ENCODE measurements at places on chromosomes 4 and X.

GRCh38 chr4:91256751-91257150 is 1047.0 kb upstream of the GRID2 start:
- DNase-seq: no peak

DNA sequence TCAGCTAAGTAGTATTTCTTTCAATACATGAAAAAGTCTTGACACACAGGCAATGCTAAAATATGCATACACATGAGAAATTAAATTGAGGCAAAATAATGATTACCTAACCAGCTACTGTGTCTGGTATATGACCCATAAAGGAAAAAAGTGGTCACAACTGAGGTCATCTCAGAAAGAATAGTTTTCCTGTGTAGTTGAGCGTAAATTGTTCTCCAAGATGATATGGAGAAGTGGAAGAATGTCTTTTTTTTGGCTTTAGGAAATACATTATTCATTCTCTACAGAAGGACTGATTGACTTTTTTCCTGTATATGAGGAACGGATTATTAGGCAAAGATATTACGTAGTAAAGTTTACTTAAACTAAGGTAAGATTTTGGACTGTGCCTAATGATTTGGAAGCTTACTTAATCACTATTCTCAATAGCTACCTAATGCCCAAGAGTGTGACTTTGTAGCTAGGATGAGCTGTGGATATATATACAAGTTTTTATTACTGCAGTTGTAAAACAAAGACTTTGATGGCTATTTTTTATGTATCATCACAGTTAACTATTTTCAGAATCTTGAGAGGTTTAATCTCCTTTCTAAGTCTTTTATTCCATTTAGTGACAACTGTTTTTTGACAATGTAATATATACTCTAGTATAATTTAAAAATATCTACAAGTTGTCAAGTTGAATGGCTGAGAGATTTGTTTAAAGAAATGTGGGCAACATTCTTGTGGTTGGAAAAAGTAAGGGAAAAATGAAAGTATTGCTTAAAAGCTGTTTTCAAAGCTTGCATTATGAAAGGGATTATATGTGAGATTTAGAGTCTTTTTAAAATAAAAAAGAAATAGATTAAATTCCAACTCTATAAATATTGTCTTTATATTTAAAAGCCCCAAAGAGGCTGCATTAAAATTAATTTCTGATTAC is 100.2 kb downstream of the PDLIM5 start:
- no peak for DNase-seq

DNA sequence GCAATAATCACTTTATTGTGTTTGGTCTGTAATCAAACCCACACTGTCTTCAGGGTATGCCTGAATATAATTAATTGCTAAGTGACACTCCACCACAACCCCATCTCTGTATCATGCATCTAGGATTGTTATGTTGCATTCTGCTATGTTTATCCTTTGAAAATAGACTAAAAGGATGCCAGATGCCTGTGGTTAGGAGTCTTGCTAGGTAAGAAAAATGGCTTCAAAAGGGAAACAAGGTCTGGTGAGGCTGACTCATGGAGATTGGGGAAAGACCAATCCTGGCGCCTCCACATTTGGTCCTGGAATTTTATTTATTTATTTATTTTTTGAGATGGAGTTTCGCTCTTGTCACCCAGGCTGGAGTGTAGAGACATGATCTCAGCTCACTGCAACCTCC is 360.5 kb upstream of the SLC7A11 start:
- DNase-seq: no peak

- no peak for DNase-seq
Observed at GRCh38 chrX:31708116-31708515, 636.3 kb upstream of the FTHL17 start.

- no peak for DNase-seq
Observed at GRCh38 chr4:55367084-55367722, 21.2 kb downstream of the SRD5A3 start.

DNA sequence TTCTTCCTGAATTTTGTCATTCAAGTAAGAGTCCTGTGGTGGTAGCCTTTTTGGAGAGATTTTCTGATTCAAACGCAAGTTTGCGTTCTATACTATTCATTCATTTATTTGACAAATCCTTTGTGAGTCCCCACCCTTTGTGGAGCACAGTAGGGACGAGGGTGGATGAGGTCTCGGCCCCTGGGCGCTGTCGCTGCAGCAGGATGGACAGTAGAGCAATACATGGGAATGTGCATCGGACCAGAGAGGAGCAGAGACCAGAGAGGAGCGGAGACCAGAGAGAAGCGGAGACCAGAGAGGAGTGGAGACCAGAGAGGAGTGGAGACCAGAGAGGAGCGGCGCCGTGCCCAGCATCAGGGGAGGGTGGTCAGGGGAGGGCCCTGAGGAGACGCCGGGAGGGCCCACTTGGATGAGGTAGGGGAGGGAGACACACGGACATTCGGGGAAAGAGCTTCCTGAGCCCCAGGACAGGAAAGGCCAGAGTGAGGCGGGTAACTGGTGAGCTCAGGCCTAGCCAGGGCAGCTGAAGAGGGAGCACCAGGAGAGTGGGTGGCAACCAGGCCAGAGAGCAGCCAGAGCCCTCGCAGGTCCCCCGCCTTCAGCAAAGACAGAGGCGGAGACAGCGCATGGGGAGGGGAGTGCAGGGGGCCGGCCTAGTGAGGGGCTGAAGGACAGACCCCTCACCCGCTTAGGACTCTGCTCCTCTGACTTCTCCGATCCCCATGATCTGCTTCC is 67.3 kb downstream of the NAT8L start:
- DNase-seq: no peak

GRCh38 chrX:48937054-48937907 is 18.5 kb upstream of the PIM2 start:
- peak; percentile 78 for DNase-seq

DNA sequence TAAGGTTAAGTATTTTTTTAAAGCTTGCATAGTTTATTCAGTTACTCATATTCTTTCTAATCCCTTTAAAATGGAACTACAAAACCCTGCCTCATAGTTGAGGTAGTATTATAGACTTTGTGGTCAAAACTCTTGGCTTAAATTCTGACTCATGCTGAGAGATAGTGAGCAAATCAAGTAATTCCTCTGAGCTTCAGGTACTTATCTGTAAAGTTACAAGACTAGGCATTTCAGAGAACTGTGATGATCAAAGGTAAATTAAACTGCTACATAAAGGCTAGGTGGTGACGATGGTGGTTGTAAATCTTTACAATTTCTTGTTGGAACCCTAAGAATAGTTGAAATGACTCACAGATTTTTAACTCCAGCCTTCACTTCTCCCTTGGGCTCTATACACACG is 3.2 kb upstream of the CLOCK start:
- no peak for DNase-seq

DNA sequence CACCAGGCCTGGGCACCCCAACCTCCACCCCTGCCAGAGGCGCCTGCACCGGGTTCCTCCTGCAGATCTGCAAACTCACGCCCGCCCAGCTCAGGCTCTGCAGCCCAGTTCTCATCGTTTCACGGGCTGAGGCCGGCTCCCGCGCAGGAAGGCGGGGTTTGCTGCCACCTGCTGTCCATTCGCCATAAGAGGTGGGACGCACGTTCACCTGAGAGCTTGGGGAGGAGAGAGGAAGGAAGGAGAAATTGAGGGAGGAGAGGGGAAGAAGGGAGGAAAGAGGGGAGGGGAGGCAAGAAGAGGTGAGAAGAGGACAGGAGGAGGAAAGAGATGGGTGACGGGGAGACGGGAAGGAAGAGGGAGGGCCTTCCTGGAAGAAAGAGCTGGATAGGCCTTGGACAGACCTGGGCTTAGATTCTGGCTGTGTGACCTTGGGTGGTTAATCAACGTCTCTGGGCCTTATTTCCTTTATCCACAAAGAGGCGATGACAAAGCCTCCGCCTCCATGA is 114.5 kb downstream of the ADRA2C start:
- DNase-seq: peak; percentile 58

GRCh38 chr4:96504386-96504785 is 664.5 kb downstream of the PDHA2 start:
- no peak for DNase-seq

- no peak for DNase-seq
Observed at GRCh38 chrX:20116087-20116576, 575 bp downstream of the MAP7D2 start.

GRCh38 chr4:150479657-150480056 is 102.3 kb upstream of the MAB21L2 start:
- no peak for DNase-seq

DNA sequence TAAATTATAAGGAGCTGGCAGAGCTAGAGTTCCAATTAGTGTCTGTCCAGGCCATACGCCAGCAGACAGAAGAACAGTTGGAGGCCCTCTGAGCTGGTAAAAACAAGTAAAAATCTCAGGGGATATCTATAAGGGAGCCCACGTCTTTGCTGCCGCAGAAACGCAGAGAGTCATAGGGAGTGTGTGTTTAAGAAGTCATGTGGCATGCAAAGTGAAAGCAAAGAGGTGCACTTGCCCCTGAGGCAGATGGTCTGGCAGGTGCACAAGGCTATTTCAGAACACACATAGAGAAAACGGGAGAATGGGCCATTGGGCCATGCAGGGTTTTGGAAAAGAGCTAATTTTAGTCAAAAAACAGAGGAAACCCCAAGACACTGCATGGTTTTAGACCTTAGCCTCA is 92.7 kb downstream of the NAP1L3 start:
- DNase-seq: no peak

- DNase-seq: no peak
Observed at GRCh38 chrX:11461201-11462001, 168.2 kb downstream of the AMELX start.

DNA sequence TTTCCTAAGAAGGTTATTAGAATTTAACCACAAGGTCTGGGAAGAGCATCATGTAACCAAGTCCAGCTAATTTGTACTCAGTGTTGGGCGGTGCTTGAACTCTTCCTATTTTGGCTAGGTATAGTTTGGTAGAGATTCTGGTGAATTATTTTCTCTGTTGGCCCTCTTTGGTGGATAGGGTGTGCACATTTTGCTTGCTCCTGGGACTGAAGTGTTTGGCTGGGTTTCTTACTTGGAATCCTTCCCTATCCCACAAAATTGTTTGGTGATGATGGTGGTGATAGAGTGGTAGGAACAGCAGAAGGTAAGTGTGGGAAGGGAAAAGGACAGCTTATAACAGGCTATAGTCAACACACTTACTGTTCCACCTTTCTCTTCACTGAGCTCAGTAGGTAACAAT is 194.8 kb upstream of the GPC4 start:
- no peak for DNase-seq

- DNase-seq: no peak
Observed at GRCh38 chr4:70706516-70706915, 15.2 kb upstream of the RUFY3 start.

GRCh38 chrX:140765043-140765784 is 55.7 kb downstream of the LINC00632 start:
- DNase-seq: no peak

- DNase-seq: no peak
Observed at GRCh38 chr4:52234561-52235440, 183.7 kb downstream of the SPATA18 start.

DNA sequence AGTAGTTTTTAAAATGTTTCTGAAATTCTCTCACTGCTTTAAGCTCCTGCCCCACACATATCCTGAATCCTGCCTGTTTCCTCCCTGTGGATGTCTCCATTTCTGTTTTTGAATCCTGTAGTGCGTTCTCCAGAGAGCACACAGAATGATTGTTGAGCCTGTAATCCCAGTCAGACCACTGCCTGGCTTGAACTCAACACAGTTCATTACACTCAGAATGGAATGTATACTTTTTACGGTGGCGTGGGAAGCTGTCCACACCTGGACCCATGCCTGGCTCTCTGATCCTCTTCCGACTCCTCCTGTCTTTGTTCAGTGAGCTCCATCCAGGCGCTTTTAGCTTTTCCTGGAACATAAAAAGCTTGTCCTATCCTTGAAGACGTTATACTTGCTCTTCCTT is 1217.0 kb upstream of the PRKX start:
- DNase-seq: no peak

- DNase-seq: no peak
Observed at GRCh38 chrX:72130762-72131250, 909 bp downstream of the RTL5 start.

- DNase-seq: no peak
Observed at GRCh38 chr4:163565226-163566135, 71.0 kb downstream of the TMA16 start.

DNA sequence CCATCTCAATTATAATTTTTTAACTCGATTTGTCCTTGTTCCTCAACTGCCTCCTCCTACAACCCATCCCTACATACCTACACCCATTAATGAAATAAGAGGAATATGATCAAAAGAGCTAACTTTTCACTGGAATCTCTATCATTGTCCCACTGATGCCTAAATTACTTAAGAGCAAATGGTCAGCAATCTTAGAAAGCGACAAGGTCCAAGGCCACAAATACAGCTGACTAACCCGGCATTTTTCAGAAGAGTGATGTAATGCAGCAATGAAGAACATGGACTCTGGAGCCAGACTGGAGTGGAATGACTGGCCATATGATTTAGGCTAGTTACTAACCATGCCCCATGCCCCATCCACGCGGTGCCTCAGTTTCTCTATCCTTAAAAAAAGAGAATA is 56.2 kb downstream of the PPA2 start:
- no peak for DNase-seq

DNA sequence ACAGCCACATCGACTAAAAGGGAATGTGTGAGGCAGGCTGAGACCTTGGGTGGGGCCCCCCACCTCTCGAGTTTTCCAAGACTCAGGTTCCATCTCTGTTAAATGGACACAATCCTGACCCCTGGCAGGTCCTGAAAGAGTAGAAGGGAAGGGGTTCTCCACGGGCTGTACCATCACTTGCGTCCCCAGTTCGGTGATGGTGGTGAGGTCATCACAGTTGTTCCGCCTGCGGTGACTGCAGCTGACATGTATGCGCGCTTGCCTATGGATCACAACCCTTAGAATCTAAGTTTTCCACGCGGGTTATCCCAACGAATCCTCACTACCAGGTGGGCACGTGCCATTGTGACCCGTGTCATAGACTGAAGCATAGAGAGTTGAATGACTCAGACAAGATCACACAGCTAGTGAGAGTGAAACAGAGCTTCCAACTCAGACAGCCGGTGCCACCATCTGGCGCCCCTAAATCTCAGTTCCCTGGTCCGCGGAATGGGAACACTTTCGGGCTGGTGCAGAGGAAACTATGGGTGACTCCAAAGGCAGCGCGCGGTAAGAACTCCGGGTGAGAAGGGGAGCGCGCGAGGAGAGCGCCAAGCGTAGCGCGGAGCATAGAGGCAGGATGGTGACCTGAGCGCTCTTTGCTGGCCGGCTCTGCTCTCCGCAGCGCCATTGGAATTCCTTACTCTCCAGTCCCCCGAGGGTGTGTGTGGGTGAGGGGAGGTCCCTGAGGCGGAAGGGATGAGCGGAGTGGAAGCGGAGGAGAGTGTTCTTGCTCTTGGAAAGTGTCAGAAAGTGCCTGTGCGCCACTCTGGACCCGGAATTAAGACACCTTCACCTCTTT is 10.5 kb downstream of the MSX1 start:
- no peak for DNase-seq

DNA sequence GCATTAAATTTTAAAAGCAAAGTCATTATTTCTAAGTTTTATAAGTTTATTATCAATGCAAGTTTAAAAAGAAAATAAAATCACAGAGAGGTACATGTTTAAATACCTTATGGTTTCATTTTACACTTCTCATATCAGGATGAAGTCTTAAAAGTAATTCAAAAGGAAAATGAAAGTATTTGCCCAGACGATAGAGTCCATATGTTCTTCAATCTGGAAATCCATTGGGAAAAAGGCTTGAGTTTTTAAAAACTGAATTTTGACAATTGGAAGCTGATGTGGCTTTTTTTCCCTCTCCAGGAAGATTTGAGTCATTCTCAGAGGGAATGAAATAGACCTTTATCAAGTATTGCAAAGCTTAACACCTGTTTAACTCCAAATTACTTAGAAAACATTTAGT is 37.1 kb downstream of the MAB21L2 start:
- DNase-seq: no peak

GRCh38 chrX:24023972-24024669 is 2.9 kb downstream of the KLHL15 start:
- DNase-seq: peak; percentile 11
